ENCODE measurements at places on chromosomes 3 and 15.

DNA sequence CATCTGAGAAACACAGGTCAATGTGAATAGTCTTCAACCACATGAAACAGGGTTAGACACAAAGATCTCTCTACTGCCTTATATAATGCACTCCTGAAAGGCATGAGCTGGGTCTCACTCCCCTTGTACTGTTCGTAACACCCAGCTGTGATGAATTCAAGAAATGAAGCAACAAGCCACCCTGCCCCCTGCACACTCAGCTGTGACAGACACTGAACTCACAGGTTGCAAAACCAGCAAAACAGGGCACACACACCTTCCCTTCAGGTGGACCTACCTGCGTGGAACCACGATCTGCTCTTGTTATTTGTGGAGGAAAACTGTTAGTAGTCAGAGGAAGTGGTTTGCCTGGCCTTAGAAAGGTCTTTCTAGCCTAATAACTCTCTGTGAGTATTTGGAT lies 64.5 kb downstream of the CERS3 start:
- no peak for DNase-seq

- DNase-seq, result no peak
Measured at GRCh38 chr3:165404357-165405027, 208.3 kb upstream of the SLITRK3 start.

GRCh38 chr3:36244728-36245127 lies 135.6 kb upstream of the STAC start:
- no peak for DNase-seq

DNA sequence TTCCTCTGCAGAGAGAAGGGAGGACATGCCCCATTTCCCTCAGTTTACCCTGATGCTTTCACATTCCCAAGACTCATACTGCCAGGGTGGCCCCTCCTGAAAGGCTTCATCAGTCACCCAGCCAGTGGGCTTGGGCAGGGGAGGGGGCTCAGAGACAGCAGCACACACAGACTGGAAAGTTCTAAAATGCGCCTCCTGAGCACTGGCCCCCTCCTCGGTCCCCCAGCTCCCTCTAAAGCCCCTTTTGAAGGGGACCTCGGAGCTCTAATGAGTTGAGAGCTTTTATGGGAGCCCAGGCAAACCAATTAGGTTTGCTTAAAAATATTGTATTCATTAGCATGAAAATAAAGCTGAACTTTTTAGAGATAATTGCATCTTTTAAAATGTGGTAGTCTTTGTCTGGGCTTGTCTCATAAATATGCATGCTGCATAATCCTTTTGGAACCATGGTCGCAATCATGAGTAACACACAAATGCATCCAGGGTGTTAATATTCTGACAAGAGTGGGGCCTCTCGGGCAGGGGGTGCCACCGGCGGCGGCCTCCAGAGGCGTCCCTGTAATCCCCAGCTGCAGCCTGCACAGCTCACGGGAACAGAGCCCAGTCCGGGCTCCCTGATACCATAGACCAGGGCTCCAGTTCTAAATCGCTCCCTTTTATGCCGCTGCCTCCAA lies 78.5 kb downstream of the RPLP1 start:
- DNase-seq, result no peak

GRCh38 chr3:16692486-16693344 lies 87.5 kb upstream of the DAZL start:
- DNase-seq, result no peak

- no peak for DNase-seq
Measured at GRCh38 chr15:68328443-68328842, 50.9 kb downstream of the FEM1B start.

- no peak for DNase-seq
Measured at GRCh38 chr15:71595846-71596553, 214.4 kb upstream of the NR2E3 start.

- no peak for DNase-seq
Measured at GRCh38 chr15:70538278-70538677, 225.1 kb downstream of the UACA start.

DNA sequence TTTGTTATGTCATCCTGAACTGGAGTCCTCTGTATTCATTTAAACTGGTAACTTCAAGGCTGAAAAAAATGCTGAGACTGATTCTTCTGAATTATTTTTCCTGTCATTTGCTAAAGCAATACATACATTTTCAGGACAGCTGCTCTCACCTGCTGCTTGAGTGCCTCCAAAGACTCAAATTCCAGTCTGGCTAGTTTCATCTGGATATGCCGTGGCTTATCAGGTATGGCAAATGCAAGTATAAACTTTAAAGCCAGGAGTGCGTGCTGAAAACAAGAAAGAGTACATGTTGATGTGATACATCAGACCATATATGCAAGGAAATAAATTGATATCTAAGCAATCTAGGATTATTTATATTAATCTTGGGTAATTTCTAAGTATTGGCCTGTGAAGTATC lies 146.1 kb downstream of the SNRK start:
- DNase-seq, result no peak

DNA sequence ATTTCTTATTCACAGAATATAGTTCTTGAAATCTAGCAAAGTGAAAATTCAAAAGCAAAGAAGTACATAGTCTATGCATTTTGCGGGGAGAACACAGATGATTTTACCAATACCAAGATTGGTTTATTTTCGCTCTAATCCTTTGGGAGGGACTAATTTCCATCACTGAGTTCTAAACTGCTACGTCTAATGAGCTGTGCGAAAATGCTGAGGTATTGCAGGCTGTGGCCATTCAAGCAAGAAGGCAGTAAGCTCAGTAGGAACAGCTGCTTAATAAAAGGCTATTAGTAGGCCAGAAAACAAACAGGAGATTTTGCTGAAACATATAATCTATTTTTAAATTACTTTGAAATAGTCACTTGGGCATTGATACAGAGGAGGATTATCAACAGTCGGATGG lies 379.0 kb downstream of the CNTN4 start:
- DNase-seq, result no peak

- DNase-seq, result no peak
Measured at GRCh38 chr3:54337846-54338245, 215.5 kb downstream of the CACNA2D3 start.

DNA sequence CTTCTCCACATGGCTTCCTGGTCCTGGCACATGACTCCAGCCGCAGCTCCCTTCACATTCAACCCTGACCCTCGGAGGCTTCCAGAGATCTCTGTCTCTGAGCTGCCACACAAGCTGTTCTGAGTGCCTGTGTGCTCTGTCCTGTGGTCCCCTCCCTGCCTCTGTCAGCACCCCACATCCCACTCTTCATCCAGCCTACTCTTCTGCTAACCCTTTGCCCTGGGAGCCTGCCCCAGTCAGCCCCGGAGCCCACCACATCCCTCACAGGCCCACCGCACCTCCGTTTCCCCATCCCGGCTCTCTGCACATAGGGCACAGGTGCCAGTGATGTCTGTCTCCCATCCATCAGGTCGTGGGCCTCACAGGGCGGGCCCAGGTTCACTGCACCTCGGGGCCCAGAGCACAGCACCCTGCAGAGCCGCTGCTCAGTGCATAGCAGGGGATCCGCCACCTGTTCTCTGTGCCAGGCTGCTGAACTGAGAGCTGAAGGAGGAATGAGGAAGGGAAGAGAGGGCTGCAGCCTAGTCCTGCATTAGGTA lies 133.6 kb downstream of the UACA start:
- DNase-seq, result no peak

DNA sequence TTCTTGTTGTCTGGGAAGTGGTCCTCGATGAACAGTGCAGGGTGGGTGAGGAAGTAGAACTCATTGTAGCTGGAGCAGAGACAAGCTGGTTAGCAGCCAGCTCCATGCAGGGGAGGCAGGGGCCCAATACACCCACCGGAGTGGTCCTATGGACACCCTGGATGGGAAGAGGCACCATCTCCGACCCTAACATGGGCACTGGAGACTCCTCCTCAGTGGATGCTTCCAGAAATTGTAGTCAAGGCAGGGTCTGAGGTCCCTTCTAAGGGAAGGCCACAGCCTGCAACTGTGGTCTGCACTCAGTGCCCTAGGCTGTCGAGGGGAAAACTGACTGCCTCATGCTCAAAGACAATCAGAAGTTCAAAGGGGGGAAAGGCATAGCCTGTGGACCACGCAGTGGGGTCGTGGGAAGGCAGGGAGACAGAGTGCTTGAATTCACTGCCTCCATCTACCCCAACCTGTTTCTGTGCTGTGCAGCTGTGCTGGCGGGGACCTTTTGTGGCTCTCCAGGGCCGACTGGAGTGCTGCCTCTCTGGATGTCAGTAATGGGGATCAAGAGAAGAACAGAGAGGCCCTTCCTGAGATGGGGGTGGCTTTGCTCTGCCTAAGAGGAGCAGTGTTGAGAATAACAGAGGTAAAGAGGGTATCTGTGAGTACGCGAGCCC lies 41.9 kb downstream of the KY start:
- DNase-seq, result no peak

DNA sequence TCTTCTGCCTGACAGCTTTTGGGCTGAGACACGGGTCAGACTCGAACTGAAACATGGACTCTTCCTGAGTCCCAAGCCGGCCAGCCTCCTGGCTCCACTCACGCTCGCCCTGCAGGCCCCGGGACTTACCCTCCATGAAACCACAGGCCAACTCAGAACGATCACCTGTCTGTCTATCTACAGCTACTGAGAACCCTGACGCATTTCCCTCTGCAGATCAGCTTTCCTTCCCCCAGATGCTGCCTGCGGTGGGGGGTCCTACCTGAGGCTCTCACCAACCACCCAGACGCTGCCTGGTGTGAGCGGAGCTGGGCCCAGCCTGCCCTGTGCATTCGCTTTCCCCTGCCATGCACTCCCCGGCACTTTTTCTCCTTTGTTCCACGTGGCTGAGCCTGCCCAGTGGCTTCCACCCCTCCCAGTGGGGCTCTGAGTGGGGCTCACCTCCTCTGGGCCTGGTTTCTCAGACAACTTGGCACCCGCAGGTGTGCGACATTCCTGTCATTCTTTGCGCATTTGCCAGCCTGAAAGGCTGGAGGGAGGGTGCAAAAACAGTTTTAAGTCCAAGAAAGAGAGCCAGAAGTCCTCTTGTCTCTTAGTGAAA lies 60.2 kb downstream of the PLXNA1 start:
- no peak for DNase-seq

DNA sequence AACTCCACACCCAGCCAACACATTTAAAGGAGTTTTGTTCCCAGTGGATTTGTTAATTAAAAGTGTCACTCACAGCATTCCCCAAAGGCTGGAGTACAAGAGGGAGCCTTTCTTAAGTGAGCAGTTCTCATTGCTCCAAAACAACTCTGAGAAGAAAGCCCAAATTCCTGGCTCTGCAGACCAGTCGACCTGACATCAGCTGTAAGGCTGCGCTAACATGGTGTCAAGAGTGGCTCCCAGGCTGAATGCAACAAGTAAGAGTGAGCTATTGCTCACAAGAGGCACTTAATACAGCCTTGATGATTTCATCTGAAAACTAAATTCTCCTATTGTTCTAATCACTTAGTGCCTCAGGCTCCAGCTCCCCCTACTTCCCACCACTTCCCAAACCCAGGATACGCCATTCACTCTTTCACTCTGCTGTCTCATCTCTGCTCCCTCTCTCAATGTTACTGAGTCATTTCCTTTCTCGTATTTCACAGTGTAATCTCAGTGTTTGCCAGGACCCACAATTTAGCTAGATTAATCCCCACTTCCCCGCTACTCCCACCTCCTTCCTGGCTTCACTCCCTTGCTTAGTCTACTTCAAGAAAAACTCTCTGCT lies 81.8 kb downstream of the WWTR1 start:
- DNase-seq, result no peak

DNA sequence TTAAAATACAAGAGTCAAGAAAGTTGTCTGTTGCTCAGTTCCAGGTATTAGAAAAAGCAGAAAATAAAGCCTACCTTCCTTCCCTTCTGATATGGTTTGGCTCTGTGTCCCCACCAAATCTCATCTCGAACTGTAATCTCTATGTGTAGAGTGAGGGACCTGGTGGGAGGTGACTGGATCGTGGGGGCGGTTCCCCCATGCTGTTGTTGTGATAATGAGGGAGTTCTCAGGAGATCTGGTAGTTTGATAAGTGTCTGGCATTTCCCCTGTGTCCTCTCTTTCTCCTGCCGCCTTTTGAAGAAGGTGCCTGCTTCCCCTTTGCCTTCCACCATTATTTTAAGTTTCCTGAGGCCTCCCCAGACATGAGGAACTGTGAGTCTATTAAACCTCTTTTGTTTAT lies 288.8 kb upstream of the LMCD1 start:
- DNase-seq, result no peak

DNA sequence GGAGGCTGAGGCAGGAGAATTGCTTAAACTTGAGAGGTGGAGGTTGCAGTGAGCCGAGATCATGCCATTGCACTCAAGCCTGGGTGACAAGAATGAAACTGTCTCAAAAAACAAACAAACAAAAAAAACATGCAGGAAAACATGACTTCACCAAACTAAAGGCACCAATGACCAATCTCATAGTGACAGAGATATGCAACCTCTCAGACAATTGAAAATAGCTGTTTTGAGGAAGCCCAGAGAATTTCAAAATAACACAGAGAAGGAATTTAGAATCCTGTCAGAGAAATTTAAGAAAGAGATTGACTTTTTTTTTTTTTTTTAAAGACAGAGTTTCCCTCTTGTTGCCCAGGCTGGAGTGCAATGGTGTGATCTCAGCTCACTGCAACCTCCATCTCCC lies 26.1 kb downstream of the NCBP2 start:
- DNase-seq, result no peak

DNA sequence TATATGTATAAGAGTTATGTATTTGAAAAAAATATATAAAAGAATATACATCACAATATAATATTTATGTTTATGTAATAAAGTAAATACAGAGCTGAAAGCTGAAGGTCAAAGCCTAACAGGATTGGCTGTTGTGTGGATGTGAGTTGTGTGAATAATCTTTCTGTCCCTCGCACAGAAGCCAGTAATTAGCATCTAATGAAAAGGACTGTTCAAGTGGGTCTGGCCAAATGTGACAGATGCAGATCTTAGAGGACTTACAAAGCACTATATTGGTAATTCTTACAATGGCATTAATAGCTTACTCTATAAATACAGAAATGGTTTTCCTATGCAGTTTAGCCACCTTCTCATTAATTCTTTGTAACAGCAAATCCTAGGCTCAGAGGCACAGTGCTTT lies 2.4 kb downstream of the MKRN3 start:
- no peak for DNase-seq

DNA sequence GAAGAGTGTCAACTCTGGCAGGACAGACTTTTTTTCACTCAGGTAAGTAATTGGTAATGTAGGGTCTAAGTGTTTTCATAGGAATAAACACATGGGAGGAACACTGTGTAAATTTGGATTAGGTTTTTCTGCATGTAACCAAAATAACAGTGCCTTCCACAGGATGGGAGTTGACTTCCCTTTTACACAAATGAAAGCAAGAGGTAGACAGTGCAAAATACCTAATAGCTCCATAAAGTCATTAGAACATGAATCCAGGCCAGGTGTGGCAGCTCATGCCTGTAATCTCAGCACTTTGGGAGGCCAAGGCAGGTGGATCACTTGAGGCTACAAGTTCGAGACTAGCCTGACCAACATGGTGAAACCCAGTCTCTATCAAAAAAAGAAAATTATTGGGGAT lies 25.5 kb upstream of the MYO1E start:
- DNase-seq, result no peak

All from activated CD4-positive, alpha-beta T cell treated with anti-CD3 and anti-CD28 coated beads, Interleukin-2, amount 50 U/mL, for 1 hour (primary cell).